ENCODE measurements at places on chromosomes 1 and 21.

GRCh38 chr1:160007577-160008200 is 24.1 kb downstream of the PIGM start:
- no peak for DNase-seq

- DNase-seq, result no peak
Measured at GRCh38 chr1:204146965-204147364, 4.9 kb downstream of the ETNK2 start.

- no peak for DNase-seq
Measured at GRCh38 chr1:114061121-114061830, 82.0 kb downstream of the OLFML3 start.

GRCh38 chr1:20107796-20108195 is 11.5 kb downstream of the PLA2G2D start:
- DNase-seq, result no peak

- no peak for DNase-seq
Measured at GRCh38 chr1:92953491-92953890, 7.8 kb downstream of the DIPK1A start.

DNA sequence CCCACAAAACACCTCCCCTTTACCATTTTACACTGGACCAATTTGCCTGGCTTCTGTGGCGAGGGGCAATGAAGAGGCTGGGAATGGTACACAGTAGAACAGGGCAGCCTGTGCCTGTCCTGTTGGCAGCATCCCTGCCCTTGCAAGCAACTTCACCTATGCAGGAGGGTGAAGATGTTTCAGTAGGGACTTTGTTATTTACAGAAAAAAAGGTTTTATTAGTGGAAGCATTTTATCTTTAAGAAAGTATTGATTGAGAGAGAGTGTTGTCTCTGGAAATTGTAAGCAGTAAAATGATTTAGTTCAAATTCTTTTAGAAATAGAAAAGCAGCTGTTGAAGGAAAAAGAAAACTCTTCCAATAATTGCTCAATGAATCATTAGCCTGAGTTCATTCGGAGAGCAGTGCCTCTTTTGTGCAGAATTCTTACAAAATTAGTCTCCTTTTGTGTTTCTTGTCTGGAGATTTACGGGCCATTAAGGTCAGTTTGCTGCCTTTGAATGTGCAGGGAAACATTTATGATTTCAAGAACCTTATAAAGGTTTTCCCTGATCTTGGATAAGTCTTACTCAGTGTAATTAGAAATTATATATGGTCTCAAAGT is 49.1 kb downstream of the HHAT start:
- DNase-seq, result no peak

DNA sequence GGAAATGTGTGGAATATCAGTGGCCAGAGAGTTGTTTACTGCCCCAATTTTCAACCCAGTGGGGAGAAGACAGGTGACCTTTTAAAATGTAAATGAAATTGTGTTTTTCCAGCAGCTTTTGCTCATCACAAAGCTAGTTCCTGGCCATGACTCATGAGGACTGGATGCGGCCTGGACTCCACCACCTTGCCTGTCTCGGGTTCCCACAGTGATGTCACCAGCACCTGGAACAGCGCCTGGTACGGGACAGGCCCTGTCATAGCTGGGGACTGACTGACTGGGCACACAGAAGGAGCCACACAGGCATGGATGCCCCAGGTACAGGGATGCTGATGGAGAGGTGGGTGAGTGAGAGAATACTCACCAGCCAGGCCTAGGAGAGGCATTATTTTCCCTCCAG is 277.1 kb downstream of the AJAP1 start:
- DNase-seq, result no peak

GRCh38 chr1:206577626-206578025 is 34.6 kb downstream of the EIF2D start:
- no peak for DNase-seq

DNA sequence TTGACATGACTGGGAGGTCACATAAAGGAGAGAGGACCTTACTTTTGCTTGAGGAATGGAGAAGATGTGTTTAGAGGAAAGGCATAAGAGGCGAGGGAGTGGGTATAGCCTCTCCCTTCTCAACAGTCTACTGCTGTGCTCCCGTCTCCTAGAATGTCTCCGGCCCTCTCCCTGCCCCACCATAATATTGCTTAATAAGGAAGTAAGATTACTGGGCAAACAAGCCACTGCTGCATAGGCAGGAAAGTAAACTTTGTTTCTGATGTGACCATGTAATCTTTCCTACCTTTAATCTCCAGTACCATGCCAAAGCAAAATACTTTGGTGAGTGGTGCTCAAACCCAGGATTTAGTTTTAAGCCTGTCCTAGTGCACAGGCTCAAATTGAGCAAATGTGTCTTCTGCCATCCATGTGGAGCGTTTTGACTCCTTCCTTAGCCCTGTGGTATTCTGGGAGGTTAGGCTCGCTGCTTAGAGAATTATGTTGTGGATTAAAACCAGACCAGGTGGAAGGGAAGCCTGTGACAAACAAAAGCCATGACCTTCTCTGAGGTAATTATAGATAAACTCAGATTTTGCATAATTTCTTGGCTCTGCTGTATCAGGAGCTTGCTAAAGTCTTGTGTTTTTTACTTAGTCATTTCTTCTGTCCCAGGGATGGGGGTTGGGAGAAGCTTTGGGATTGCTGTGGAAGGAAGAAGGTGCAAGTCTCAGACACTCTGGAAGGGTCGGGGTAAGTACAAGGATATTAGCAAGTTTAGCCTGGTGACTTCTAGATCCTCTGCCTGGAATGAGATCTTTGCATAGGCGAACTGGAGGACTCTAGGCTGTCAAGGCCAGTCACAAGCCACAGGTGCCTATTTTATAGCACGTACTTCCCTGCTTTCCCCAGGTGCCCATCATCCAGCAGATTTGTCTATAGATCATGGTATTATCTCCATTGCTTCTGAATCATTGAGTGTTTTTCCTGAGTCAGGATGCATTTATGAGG is 34.5 kb upstream of the DIPK1A start:
- no peak for DNase-seq

DNA sequence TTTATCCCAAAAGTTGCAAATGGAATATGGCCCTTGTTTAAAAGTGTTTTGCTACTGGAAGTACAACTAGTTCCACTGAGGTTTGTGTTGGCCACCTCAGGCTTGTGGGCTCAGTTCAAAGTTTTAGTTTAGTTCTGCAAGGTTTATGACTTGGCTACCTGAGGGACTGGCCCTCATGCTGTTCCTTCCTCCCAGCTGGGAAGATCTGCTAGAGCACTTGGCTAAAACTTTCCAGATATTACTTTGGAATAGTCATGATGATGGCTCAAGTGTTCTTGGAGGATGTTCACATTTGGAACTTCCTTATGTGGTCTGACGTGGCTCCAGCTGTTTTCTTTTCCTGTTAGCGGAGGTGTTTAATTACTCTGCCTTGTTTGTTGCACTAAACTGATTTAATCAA is 110.2 kb upstream of the IVNS1ABP start:
- no peak for DNase-seq

- no peak for DNase-seq
Measured at GRCh38 chr1:145688924-145689323, 18.2 kb downstream of the PDZK1 start.

GRCh38 chr1:202135221-202135721 is 9.3 kb downstream of the ARL8A start:
- DNase-seq, result peak; percentile 49

- DNase-seq, result peak; percentile 32
Measured at GRCh38 chr1:184283999-184284398, 102.8 kb upstream of the C1orf21 start.

DNA sequence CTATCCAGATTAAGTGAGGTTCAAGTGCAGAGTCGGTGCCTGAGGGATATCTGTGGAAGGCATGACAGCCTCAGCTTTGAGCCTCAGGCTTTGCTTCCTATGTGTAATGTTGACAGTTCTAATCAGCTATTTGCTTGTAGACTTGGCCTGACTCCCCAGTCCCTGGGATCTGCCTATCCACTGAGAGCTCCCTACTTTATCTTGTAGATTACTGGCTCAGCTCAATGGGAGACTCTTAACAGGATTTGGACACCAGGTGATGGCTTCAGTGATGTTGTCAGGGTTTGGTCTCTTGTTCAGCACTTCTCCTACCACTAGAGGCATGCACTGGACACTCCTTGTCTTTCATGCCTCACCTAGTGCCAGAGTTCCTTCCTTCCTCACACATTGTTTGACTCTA is 126.6 kb upstream of the BEND5 start:
- DNase-seq, result no peak

GRCh38 chr21:32298148-32298559 is 501 bp upstream of the MRAP start:
- no peak for DNase-seq

DNA sequence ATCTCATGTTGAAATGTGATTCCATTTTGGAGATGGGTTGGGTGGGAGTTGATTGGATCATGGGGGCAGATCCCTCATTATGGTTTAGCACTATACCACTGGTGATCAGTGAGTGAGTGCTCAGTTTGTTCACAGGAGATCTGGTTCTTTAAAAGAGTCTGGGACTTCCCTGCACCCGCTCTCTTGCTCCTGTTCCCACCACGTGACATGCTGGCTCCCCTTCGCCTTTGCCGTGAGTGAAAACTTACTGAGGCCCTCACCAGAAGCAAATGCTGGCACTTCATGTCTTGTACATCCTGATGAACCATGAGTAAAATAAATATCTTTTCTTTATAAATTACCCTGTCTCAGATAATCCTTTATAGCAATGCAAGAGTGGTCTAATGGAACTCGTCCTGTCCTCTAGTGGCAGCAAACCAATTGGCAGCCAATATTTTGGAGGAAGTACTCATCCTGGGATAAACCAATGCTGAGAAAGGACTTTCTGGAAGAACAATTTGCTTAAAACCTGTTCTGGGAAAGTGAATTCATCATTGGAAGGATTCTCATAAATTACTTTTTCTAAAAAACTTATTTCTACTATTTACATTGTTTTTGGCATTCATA is 27.8 kb upstream of the CYP4A11 start:
- no peak for DNase-seq

- DNase-seq, result no peak
Measured at GRCh38 chr1:84301785-84302385, 377 bp downstream of the SAMD13 start.

GRCh38 chr1:198725090-198725489 is 86.2 kb downstream of the PTPRC start:
- DNase-seq, result no peak

DNA sequence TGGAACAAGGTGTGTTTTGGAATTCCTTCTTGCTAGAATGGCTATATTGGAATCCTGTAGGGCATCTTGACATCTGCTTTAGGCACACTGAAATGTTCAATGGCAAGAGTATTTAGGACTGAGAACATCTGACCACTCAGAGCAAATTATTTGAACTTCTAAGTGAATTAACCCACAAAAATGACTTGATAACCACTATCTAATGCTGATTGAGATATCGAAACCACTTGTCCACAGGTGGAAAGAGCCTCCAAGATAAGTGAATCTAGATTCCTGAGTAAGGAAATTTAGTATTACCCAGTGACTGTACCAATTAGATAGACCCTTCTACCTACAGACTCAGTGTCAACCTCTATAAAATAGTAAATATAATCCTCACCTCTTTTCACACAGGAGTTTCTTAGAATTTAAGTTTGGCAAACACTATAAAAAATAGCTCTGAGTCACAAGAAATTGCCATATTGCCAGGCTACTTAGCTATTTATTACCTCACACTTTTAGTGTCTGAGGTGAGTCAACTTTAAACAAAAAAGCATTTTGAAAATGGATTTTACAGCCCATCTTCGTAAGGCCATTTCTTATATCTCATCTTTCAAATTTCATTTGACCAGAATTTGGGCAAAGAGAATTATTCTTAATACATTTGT is 421.8 kb downstream of the PTBP2 start:
- DNase-seq, result no peak

- no peak for DNase-seq
Measured at GRCh38 chr1:228363686-228364067, 43.0 kb downstream of the TRIM11 start.

GRCh38 chr1:231020139-231020601 is 19.9 kb downstream of the FAM89A start:
- no peak for DNase-seq

GRCh38 chr1:39379187-39379586 is 112.2 kb upstream of the BMP8A start:
- DNase-seq, result no peak

- DNase-seq, result no peak
Measured at GRCh38 chr1:181143102-181143859, 54.8 kb downstream of the IER5 start.

DNA sequence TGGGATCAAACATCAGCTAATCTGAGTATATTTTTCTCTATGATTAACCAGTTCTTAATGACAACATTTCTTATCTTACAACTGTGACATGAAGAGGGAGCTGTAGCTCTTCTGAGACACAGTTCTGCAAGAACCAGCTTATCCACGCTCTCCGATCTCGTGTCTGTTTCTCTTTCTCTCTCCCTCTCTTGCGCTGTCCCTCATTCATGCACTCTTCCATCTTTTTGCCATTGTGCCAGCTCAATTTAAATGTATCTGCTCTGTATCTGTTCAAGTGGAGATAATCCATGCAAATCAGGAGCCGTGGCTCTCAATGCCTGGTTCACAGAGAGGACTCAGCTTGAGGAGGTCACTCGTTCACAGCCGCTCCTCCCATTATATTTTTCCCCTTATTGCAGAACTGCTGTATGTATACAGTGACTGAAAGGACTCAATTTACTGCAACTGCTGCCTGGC is 494.7 kb upstream of the ADGRL2 start:
- DNase-seq, result peak; percentile 66

DNA sequence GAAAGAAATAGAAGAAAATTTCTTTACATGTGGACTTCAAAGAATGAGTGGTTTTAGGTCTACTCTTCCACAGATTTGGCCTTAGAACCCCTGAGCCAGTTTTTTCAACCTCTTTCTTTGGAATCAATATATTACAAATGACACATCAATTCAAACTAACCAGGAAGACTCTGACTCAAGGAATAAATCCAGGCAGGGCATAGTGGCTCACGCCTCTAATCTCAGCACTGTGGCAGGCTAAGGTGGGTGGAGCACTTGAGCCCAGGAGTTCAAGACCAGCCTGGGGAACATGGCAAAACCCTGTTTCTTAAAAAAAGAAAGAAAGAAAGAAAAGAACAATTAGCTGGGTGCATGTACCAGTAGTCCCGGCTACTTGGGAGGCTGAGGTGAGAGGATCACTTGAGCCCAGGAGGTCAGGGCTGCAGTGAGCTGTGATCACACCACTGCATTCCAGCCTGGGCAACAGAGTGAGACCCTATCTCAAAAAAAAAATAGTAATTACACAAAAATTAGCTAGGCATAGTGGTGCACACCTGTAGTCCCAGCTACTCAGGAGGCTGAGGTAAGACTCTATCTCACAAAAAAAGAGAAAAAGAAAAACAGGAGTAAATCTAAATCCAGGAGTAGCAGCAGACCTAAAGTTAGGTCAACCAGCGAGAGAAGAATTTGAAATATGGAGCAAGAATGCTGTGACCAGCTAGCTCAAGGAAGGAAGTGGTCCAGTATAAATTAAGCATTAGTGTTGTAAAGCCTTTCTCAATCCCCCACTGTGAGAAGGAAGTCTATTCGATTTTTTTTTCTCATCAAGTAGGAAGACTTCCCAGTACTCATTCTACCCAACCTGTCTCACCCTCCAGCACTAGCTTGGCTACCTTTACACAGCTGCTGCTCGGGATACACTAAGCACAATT is 1.9 kb downstream of the SORT1 start:
- no peak for DNase-seq

DNA sequence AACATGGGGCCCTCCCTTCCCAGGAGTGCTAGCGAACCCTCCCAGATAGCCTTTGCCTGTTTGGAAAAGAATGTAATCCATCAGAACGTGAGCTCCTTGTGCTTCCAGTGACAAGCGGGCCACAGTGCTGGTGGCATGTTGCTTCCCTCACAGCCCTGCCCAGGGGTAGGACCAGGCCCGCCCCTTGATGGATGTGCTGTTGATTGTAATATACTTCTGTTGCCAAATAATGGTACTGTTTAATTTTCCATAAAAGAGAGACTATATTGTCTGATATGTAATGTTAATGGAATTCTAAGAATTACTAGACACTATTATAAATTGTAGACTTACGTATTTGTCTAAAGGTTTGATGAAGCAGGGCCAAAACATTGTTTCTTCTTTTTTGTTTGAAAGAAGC is 16.4 kb downstream of the ATP5PO start:
- no peak for DNase-seq
